ENCODE measurements at places on chromosomes 16 and 17.
A peak's percentile ranks its signal among the peaks of the same experiment; 100 is the strongest.

DNA sequence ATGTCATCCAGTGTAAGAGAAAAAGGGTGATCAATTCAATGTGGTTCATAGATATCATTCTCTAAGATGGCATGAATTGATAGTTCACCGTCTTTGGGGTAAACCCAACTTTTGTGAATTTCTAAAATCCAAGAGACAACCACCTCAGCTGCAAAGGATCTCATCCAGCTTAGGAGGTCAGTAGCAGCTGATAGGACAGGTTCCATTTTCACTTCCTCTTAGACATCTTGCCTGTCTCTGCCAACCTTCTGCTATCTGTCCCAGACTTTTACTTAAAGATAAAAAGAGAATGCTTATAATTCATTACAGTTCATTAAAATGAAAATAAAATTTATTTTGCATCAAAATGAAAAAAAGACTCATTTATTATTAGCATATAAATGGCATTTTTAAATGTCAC is 468.2 kb downstream of the XYLT1 start:
- ATAC-seq: no peak

- no peak for ATAC-seq
These were observed 68.0 kb downstream of the CNTNAP4 start for GRCh38 chr16:76345163-76345661.

DNA sequence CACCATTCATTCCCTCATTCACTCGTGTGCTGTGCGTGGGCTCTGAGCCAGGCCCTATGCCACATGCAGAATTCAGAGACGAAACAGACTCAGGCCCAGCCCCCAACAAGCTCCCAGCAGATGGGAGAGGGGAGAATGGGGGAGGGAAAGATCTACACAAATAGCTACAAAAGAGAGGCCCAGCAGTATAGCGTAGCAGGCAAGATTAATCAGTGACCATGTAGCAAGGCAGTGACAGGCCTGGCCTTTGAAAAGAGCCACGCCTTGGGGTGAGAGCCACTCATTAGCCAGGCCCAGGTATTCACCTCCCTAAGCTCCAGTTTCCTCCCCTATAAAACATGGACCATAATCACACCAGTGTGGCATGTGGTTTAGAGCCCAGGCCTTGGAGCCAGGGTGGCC is 16.4 kb upstream of the KRT19 start:
- ATAC-seq: no peak

GRCh38 chr16:81997738-81998137 is 13.5 kb downstream of the SDR42E1 start:
- no peak for ATAC-seq

GRCh38 chr17:28755486-28755885 is 11.7 kb downstream of the TRAF4 start:
- ATAC-seq: no peak

- no peak for ATAC-seq
These were observed 50.1 kb downstream of the PRMT7 start for GRCh38 chr16:68360956-68361355.

- ATAC-seq: no peak
These were observed 5.2 kb downstream of the CDH13 start for GRCh38 chr16:82631701-82632685.

- ATAC-seq: no peak
These were observed 22.1 kb downstream of the TMC7 start for GRCh38 chr16:19005561-19006445.

DNA sequence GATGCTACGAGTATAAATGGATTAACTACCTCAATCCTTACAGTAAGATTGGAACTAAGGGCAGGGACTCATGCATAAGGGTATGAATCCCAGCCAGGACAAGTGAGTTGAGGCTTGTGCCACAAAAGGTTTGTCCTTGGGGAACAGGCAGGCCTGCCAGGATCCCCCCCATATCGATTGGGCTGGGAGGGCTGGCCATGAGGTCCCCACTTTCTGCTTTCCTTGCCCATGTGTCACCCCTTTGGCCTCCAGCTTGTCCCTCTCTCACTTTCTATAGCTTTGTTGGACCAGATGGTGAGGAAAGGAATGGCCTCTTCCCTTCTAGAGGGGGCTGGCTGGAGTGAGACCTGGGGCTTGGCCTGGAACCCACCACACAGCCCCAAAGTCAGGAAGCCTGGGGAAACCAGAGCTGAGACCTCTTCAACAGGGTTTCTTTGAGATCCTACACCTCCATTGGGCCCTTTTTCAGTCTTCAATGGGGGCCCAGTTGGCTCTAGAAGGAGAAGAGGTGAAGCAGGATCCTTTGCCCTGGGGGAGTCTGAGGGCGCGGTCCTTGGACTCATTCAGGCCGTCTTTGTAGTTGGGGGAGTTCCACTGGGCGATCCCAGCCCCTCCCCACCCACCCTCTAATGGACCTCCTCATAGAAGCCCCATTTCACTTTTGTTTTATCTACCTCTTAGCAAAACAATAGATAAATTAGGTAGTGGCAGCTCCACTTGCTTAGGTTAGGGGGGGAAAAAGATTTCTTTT is 57.3 kb downstream of the IGF2BP1 start:
- no peak for ATAC-seq

- ATAC-seq: no peak
These were observed 2.6 kb downstream of the STH start for GRCh38 chr17:46001390-46002310.

- no peak for ATAC-seq
These were observed 4.1 kb downstream of the SLFN12 start for GRCh38 chr17:35428229-35428628.

- ATAC-seq: no peak
These were observed 41.7 kb downstream of the PEMT start for GRCh38 chr17:17549732-17550366.

GRCh38 chr17:43871946-43872690 is 25.1 kb downstream of the CD300LG start:
- ATAC-seq: no peak

DNA sequence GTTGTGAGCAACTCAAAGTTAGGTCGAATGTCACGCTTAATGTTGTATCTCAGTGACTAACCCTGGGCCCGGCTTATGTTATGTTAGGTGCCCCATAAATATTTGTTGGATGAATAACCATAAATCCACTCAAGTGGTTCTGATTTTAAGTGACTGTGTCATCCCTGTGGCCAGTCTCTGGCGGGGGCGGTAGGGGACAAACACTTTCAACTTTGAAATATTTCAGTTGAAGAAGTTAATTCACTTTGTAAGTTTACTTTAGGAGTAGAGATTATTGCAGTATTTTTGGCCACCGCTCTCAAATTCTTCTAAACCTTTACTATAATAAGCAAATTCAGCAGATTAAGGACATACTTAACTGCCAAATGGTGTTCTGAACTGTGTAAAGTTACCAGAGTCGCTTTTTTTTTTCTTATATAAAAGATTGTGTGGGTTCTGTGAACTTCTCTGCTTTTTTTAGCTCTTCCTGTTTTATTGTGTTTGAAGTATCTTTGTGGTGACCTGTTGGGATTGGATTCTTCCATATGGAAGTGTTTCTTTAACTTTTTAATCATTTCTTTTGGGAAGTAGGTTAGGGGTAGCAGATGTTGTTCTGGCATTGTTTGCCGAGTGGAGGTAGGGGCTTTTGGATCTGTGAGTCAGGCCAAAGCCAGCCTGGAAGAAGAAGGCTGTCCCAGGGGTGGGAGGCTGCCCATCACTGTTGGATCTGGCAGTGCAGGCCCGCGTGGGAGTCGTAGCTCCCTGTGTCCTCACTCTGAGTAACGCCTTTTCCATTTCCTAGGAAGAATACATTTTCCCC is 61.4 kb upstream of the TBX2 start:
- no peak for ATAC-seq

GRCh38 chr16:59330019-59330670 is 596.0 kb upstream of the GOT2 start:
- no peak for ATAC-seq

- ATAC-seq: no peak
These were observed 18.1 kb downstream of the RDM1 start for GRCh38 chr17:35912339-35912912.

GRCh38 chr16:56675685-56676210 is 6.1 kb downstream of the MT1H start:
- no peak for ATAC-seq

GRCh38 chr16:31400191-31400590 is 7.1 kb downstream of the ITGAD start:
- peak; percentile 6 for ATAC-seq

DNA sequence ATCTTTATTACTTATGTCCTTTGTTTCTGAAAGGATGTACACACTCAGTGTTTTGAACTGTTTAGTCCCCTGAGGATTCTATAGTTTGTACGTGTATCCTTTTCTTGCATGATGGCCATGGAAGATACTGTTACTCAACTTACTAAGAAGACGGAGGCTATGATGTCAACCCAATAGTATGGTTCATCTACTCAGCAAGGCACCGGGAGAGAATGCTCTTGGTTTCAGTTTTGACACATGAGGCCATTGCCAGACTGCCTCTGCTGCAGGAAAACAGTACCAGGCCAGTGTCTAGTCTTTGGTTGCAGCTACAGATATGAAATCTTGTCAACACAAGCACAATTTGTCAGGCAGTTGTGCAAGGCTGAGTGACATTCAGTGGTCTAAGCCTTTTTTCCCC is 134.5 kb downstream of the MRTFB start:
- peak; percentile 56 for ATAC-seq

DNA sequence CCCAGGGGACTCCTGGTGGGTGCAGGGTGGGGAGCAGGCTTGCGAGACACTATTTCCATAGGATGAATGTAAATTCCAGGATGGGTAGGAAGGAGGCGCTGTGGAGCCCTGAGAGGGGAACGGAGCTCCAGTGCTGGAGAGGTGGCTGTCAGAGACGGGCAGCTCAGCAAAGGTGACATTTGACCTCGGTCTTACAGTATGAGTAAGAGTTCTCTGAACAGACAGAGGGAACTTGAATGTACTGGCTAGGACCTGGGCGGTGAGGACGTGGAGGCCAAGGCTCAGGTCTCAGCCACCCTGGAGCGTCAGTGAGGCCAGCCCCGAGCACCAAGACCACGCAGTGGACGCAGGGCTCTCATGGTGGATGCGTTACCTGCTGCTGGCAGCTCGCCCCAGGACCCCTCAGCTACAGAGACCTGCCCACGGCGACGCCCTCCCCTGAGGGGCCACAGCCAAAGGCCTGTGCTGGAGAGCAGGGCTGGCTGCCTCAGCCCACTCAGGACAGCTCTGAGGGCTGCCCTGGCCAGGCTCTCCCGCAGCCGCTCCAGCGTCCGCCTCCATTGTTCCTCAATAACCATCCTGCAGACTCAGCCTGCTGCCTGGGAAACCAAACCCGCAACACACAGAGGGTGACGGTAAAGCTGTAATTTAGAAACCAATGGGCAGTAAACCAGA is 65.9 kb upstream of the TNRC6C start:
- no peak for ATAC-seq

DNA sequence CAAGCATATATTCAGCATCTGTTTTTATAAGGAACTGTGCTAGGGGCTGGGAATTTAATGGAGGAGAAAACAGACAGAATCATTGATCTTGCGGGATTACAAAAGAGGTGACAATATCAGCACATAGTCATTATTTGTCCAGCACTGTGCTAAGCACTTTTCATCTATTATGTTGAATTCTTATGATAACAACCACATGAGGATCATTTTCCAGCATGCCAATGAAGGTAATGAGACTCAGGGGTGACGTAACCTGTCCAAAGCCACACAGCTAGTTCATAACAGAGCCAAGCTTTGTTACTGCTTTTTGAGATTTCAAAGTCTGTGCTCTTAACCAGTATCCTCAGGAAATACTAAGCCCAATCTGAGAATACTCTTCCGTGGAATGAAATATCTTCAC is 503.3 kb downstream of the CDH13 start:
- ATAC-seq: no peak

GRCh38 chr17:41656249-41657023 is 32.1 kb upstream of the KRT17 start:
- no peak for ATAC-seq

- ATAC-seq: peak; percentile 49
These were observed 3.5 kb upstream of the RRAD start for GRCh38 chr16:66928702-66929388.

DNA sequence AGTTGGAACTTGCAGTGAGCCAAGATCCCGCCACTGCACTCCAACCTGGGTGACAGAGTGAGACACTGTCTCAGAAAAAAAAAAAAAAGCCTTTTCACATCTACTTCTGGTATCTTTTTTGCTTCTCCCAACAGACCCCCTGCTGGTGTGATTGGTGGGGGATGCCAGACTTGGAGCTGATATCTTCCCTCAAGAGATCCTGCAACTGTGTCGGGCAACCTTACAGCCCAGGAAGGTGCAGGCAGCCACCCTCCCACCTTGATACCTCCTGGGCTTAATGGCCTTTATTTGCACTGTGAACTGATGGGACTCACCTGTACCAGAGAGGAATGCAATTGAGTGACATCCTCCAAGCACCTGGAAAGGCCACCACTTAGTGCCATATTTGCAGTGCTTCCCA is 142.3 kb downstream of the RGS9 start:
- no peak for ATAC-seq

DNA sequence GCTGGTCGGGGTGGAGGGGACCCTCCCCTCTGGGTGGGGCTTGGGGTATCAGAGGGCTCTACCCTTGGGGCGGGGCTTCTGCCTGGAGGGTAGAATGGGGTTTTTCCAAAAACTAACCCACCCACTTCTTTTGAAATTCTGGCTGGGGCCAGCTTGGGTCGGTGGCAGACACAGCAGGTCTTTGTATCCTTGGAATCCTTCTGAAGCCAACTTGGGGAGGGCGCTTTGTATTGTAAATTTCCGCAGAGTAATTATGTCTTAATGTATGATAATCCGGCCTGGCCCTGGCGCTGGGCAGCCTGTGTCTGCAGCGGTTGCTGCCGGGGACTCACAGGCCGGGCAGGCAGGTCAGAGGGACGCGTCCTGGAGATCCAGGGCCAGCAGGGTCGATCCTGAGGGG is 33.9 kb upstream of the GSE1 start:
- no peak for ATAC-seq

- ATAC-seq: no peak
These were observed 35.0 kb downstream of the NOS2 start for GRCh38 chr17:27765353-27765752.

GRCh38 chr17:59485946-59486345 is 79.5 kb upstream of the DHX40 start:
- no peak for ATAC-seq

- ATAC-seq: no peak
These were observed 6.3 kb upstream of the CBFB start for GRCh38 chr16:67022531-67023214.

GRCh38 chr17:4365628-4366326 is 698 bp downstream of the UBE2G1 start:
- ATAC-seq: peak; percentile 13

DNA sequence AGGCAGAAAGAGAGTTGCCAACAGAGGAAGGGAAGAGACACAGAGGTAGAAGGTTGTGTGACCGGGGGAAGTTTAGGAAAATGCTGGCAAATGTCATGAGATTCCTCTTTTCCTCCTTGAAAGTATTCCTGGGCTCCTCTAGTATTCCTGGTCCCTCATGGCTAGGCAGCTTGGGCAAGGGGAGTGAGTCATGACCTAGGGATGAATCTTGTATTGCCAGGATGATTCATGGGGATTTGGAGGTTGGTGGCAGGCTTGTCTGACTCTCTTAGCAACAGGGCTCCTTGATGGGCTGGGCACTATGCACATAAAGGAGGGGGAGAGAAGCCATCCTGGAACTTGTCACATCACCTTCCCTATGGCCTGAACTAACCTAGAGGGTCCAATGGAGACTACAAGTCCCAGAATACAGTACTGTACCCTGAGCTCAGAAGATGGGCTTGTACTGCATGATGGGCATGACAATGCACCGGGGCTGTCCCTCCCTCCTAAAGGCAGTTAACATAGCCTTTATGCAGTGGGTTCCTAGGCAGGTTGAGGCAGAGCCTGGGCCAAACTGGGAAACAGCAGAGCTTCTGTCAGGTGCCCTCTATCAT is 2.1 kb upstream of the SEZ6 start:
- ATAC-seq: no peak
